NCI-H82 (cell line): ENCODE measurements at places on chromosomes 3 and 15.

DNA sequence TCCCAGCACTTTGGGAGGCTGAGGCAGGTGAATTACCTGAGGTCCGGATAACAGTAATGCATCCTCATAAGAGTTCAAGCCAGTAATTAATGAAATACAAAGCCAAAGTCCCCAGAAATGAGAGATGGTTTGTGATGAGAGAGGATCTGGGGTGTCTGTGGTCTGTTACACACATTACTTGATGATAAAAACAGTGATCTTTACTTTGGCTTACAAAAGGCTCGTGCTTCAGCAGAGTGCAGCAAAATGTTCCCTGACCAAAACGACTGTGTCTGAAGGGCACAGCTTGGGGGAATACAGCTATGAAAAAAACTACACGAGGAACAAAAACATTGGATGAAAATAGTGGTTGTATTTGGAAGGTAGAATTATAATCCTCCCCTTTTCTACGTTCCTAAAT is 40.9 kb downstream of the CRTC3 start:
- no peak for DNase-seq

- DNase-seq, result no peak
Observed at GRCh38 chr3:187481426-187481825, 113.2 kb downstream of the RTP4 start.

DNA sequence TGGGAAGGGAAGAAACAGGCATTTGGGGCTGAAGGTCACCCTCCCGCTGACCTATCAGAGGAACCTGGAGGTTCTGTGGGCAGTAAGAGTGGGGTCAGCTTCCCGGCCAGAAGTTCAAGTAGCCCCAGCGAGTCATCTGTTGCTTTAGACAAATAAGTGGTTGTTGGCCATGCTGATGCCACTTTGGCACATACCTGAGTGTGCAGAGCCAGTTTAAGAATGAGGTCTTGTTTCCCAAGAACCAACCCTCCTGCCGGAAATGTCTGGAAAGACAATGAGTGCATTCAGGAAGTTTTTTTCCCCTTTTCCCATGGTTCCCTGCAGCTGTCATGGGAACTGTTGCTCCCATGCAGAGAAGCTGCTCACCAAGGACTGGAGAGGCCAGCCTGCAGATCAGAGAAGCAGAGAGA is 166.7 kb downstream of the ZNF621 start:
- DNase-seq, result no peak

GRCh38 chr3:181017690-181018089 is 28.2 kb upstream of the DNAJC19 start:
- DNase-seq, result no peak

- DNase-seq, result no peak
Observed at GRCh38 chr3:144585953-144586352, 614.3 kb downstream of the DIPK2A start.

GRCh38 chr3:67388738-67389137 is 265.7 kb downstream of the SUCLG2 start:
- no peak for DNase-seq

DNA sequence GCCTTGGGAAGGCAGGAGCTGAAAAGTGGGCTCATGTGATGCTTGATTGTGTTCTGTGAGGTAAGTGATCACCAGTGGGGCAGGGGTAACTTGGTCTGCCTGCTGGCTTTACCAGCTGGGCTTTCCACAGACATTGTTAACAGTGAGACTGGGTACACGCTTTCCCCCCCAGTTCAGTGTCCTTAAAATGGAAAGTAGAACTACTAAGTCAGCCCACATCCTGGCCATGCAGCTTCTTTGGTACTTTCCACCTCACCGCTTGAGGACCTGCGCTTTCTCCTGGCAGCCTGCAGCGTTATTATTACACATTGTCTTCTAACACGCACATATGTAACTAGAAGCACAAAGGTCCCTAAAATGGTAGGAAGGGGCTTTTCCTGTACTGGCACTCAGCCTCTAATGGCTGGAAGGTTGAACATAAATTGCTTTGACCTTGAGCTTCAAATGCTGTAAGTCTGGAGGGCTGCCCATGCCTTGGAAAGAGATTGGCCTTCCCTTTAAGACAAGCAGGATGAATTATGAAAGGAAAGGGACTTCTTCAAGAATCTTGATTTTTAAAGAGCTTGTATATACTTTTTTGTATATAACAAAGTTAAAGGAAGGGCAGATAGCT is 216.1 kb upstream of the ROPN1 start:
- no peak for DNase-seq

DNA sequence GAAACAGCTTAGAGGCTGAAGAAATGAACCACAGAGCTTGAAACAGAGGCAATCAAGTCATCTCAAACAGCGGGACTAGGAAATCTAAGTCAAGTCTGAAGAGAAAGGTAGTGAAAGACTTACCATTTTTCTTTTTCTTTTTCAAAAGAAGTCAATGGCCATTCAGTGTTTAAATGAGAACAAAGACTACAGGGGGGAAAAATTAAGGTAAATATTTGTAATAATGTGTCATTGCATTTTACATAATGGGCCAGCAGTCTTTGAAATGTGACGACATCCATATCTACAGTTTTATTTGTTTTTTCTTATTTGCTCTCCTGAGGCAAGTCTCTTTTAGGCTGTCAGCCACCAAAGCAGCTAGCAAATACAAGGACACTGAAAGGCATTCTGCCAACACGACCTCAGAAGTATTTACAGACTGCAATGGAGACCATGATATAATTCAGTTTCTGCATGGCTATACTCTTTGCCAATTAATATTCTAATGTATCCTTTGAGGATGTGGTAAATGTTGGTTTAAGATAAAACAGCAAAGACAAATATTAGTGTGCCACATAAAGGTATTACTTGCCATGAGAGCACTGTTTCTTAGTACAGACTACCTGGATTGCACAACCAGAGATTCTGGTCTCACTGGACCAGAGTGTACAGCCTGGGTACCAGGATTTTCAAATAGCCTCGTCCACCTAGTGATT is 307.0 kb upstream of the THBS1 start:
- DNase-seq, result no peak

DNA sequence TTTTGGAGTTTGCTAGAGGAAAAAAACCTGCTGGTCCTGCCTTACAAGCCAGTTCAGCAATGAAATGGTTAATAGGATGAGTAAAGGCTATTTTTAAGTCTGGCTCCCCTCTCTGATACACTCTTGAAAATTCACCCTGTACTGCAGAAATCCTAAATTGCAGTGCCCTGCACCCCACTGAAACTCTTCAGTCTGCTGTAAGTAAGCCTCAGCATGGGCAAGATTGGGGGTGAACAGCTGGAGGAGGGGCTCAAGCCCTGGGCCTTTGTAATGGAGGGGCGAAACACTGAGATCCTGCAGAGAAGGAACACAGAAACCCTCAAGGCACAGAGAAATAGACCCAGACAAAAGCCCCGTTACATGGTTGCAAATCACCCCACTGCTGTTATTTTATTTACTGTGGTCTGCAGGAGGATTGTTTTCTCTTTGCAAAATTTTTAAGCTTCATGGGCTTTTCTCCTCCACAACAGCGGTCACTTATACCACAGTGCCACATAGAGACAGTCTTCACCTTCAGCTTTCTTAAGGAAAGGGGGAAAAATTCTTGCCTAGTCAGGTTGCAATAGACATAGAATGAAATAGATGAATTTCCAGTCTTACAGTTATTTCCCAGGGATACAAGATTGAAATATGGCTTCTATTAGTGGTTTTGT is 45.0 kb downstream of the SOX2 start:
- DNase-seq, result no peak
